ENCODE measurements at places on chromosomes 7 and 10. TPM values are rescaled to one million over a fixed set of nuclear protein-coding genes. Genes with fewer than 3 reads are reported as not detected.

DNA sequence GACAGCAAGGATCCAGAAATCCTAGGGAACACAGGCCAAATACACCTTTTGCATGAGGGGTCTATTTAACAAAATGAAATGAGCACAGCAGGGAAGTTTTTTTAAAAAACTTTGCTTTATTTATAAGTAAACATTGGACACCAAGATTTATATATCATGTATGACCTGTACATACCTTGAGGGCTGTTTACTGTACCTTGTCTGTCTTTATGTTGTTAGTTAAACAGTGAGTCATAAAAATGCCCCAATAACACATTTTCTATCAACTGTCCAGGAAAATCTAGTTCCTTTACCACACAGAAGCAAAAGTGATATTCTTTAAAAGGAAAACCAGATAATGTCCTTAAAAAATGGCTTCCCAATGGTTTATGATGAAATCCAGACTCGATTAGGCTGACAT, 45.1 kb upstream of the AGR3 start:
- no peak overlapping the region for H3K27ac ChIP-seq
- no peak for DNase-seq
- H3K27me3 ChIP-seq: no peaks in the 10 kb centered on the region
- H3K4me3 ChIP-seq: no peak overlapping the region

- H3K27ac ChIP-seq: no peak overlapping the region
- no peaks in the 10 kb centered on the region for H3K36me3 ChIP-seq
- peak overlapping the region; percentile 54 for H3K4me3 ChIP-seq
These were observed 23.2 kb downstream of the NT5C3A start for GRCh38 chr7:33039257-33039902.

PPRC1 gene
- total RNA-seq: 31.4 TPM

- no peaks in the 10 kb centered on the region for H3K27me3 ChIP-seq
- no peak overlapping the region for H3K4me3 ChIP-seq
- H3K27ac ChIP-seq: no peak overlapping the region
- DNase-seq: no peak
- H3K36me3 ChIP-seq: no peaks in the 10 kb centered on the region
These were observed 314.0 kb downstream of the BICC1 start for GRCh38 chr10:58826694-58827093.

DNA sequence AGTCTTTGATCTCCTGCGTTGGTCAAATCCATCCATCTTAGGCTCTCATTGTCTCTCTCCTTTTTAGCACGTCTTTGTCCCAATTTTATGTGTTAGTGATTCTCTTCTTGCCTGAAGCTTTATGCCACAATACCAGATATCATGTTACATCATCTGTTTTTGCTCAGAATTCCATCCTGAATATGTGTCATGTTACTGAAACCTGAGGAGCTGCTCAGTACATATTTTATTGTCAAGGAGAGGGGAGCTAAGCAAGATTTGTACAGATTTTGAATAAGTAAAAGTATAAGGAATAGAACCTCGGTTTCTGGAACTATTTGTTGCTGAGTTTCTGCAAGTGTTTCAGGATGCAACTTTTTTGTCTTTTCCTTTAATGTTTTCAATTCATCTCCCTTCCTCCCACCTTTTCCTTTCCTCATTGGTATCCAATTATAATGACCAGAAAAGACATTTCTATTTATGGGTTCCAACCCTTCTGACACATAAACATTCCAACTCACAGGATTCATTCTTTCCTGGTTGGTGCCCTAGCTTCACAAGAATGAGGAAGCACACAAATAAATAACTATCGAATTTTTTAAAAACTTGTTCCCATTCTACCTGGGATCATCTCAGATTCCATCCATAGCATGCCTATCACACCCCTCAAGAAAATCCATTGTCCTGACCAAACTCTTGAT, 291.8 kb downstream of the CRPPA start:
- no peaks in the 10 kb centered on the region for H3K4me1 ChIP-seq
- no peaks in the 10 kb centered on the region for H3K27me3 ChIP-seq
- no peak for DNase-seq
- H3K4me3 ChIP-seq: no peak overlapping the region

ZNF488 gene
- not detected for total RNA-seq
